ENCODE measurements at places on chromosomes 5 and 9. TPM values are rescaled to one million over a fixed set of nuclear protein-coding genes. Genes with fewer than 3 reads are reported as not detected.

Gene MAMDC2
- polyA plus RNA-seq = 9.1 TPM

GRCh38 chr5:179680780-179681401 is at the start of gene CBY3:
Gene CBY3 (minus strand): TSS chr5:179681034. CDS start chr5:179680918, 116 bp downstream.
- no peak for DNase-seq

DNA sequence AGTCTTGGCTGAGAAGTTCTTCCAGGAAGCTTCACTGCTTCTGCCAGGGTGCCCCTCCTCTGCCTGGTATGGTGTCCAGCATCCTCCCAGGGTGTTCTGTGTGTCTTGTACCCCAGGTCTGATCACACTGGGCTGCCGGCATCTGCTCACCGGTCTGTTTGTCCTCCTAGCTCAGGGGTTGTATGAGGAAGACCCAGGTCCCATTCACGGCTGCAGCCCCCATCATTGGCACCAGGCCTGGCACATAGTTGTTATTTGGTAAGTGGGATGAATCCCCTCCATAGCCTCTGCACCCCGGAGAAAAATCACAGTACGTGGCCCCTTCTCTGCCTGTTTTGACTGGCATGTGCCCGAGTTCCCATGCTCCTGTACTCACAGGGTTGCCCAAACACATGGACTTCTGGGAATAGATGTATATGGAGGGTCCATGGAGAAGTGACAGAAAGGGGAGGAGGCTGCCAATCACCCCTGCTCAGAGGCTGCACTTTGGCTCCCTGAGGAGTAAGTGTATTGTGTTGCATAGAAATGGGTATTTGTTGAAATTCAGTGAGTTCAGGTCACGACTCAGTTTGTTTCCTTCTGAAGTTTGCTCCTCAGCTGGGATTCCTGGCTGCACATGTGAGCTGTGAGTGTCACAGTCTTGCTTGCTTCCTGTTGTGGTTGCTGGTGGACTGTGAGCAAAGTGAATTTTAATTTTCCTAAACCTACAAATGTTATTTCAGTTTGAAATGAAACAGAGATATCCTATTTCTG is 96.2 kb downstream of the HSPA4 start:
- no peak for DNase-seq

DNA sequence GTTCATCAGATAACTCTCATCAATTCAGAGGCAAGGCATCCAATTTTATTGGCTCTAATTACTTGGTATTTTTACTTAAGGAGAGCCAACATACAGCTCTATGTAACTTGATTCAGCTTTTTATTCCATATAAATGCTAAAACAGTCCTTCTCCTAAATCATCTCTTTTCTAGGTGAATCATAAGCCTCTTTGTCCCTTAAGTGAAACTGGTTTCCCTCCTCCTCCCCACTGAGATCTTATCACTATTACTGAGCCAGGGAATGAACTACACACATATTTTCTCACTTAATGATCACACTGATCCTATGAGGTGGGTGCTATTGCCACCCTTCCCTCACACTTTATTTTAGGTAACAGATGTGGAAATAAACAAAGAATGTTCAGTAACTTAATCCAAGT is 1143.8 kb downstream of the MAT2B start:
- DNase-seq = no peak

DNA sequence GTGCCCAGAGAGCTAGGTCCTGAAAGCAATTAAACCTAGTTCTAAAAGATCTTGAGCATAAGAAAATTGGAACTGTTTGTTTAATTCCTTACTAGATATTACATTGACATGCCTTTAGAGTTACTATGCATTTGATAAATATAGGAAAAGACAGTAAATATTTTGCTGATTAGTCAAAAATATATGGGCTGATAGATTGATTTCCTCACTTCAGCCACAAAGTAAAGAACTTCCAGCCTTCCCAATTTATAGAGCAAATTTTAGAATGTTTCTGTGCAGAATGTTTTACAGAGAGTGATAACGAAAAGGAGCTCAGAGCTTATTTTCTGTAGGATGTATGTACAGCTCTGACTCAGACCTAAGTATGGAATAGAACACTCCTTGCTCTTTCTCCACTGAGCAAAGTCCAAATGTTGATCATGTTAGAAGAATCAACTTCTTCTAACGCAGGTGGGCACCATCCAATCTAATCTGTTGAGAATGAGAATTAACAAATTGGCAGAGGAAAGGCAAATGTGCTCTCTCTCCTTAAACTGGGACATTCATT is 72.9 kb upstream of the PAM start:
- DNase-seq = no peak

Gene SPINK7
- polyA plus RNA-seq = 1.1 TPM

- DNase-seq = no peak
These were observed 18.9 kb downstream of the IPPK start for GRCh38 chr9:92650839-92651621.

- no peak for DNase-seq
These were observed 175.1 kb upstream of the PITX1 start for GRCh38 chr5:135208903-135209721.

DNA sequence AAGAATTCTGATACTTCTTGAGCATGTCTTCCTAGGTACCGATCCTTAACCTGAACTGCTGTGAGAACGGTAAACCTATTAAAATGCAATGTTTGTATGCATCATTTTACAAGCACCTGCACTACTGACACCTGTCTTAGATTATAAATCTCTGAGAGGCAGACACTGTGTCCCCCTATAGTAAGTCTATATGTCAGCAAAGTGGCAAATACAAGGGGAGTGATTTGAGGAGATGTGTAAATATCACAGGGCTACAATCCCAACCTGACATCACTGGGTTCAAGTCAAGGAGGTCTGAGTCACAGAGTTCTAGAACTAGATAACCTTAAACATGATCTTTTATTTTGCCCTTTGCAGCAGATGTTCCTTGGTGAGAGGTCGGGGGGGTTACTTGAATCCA is 64.1 kb downstream of the ANKH start:
- no peak for DNase-seq

GRCh38 chr9:18182636-18183035 is 291.3 kb upstream of the ADAMTSL1 start:
- no peak for DNase-seq

Gene HRH2
- 3.6 TPM for polyA plus RNA-seq

DNA sequence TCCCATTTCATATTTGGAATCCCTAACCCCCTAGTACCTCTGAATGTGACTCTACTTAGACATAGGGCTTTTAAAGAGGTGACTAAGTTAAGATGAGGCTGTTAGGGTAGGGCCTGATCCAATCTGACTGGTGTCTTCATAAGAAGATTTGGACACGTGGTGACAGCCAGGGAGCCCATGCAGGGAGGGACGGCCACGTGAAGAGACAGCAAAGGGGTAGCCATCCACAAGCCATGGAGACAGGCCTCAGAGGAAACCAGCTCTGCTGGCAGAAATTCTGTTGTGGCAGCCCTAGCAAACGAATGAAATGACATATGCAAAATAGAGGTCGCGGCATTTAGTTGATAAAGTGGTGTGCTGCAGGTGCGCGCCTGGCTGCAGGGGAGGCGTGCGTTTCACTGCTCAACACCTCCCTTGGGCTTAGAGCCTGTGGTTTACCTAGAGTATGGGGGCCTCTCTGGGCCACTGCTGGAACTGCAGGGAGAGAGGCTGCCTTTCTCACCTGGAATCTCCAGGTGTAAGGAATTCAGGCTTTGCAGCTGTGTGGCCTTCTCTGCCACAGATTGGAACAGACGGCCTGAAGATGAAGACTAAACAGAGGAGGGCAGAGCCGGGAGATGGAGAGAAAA is 7.1 kb upstream of the AFAP1L1 start:
- no peak for DNase-seq

GRCh38 chr5:122584411-122585300 is 190.2 kb upstream of the SNX2 start:
- DNase-seq = no peak

DNA sequence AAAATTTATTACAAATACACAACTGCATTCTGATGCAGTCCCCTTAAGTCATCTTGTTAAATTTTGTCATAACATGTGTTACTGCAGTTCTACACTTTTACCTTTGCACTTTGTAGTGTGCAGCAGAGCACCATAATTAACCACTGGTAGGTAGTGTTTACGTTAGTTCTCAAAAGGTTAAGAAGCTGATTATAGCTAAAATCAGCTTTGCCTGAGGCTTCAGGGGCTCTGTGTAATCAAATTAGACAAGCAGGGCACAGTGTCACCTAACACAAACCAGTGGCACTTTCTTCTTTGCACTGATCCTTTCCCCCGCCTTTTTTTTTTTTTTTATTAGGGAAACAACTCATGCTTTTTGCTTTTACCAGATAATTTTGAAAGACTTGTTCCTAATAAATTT is 26.1 kb downstream of the POU5F2 start:
- no peak for DNase-seq

- DNase-seq = no peak
These were observed 1127.5 kb downstream of the TAF11L14 start for GRCh38 chr5:18761801-18762200.

Gene CATSPER3
- polyA plus RNA-seq = 1.8 TPM

DNA sequence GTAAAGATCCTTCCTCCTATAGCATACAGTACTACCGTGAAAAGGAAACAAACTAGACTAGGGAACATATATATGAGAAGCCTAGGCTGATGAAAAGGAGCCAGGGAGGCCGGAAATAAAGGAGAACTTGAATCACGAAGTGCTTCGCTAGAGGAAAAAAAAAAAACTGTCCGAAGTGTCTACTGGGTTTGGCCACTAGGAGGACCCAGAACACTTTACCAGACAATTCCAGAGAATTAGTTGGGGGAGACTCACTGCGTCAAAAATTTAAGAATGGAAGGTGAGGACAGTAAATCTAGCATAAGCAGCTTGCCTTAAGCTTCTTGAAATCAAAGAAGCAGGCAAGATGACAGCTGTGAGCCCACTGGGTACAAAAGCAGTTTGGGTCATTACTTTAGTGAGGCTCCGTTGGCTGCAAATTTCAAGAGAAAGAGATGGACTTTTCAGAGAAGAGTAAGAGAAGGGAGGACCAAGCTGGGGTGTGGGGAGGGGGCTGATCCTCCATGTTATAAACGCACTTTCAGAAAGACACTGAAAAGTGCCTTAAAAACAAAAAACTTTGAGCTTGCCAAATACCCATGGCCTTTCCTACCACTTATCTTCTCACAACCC is 47.4 kb downstream of the P4HA2 start:
- peak; percentile 5 for DNase-seq

- DNase-seq = no peak
These were observed 91.0 kb upstream of the ANKH start for GRCh38 chr5:14962604-14963003.

GRCh38 chr9:26054600-26055520 is 376.6 kb upstream of the TUSC1 start:
- no peak for DNase-seq

- DNase-seq = no peak
These were observed 40.3 kb downstream of the JAK2 start for GRCh38 chr9:5025416-5025815.

DNA sequence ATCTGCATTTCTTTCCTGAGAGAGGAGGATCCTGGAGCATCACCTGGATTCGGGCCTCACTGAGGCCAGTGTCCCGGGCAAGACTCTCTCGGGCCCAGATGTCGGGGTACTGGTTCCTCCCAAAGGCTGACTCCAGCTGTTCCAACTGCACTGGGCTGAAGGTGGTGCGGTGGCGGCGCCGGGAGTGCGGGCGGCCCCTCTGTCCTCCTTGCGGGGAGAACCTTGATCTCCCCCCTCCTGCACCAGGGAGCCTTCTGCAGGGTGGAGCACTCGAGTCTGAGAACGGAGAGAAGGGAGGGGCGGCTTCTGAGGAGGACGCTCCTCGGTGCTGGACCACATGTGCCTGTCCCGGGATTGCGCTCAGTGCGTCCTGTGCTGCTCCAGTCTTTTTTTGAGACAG is 2.0 kb downstream of the PROP1 start:
- no peak for DNase-seq

Gene DMRT3
- 1.8 TPM for polyA plus RNA-seq

DNA sequence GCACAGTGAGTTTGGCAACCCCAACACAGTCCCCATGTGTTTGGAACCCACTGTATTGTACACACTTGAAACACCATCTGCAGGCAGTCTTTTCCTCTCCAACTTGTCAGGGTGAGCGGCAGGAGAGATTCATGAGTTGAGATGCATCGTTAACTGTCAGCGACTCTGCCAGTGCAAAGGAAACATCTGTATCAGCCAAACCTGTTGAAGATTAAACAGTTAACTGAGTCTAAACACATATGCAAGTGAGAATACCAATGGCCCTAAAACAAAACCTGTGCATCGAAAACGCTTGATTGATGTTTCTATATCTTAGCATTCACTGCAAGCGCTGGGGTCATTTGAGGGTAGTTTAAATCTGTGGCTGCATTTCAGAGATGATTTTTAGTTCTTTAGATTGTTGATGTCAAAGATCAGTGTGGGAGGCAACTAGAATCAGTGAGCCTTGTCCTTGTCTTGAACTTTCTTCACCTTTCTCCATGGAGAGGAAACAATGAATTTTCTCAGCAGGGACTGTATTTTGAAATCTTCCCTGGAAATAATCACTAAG is 41.3 kb upstream of the PAM start:
- peak; percentile 37 for DNase-seq

- DNase-seq = no peak
These were observed 518 bp upstream of the FAM13B start for GRCh38 chr5:138033386-138033808.

DNA sequence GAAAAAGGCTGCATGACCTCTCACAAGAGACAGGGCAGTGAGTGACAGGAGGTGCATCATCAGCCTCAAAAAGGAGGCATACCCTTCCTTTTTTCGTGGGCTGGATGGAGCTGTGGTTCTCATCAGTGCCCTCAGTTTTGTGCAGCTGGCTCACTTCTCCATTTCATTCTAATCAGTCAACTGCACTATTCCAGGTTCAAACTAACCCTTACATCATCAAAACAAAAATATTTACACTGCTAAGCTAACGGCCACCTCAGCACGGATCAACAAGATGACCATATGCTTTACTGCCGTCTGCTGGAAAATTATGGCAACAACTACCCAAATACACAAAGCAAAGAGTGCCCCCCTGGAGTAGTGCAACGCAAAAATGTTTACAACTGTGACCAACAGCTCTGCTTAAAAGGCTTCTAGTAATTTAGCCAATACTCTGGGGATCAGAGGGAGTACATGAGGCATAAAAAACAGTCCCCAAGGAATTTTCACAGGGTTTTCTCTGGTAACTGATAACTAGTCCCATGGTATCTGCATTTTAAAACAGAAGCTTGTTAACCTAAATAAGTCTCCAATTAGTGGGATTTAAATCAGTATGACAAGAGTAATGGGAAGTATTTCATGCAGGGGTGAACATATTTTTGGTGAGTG is 10.8 kb downstream of the KCNV2 start:
- DNase-seq = peak; percentile 61

Gene REEP2
- 12.3 TPM for polyA plus RNA-seq

DNA sequence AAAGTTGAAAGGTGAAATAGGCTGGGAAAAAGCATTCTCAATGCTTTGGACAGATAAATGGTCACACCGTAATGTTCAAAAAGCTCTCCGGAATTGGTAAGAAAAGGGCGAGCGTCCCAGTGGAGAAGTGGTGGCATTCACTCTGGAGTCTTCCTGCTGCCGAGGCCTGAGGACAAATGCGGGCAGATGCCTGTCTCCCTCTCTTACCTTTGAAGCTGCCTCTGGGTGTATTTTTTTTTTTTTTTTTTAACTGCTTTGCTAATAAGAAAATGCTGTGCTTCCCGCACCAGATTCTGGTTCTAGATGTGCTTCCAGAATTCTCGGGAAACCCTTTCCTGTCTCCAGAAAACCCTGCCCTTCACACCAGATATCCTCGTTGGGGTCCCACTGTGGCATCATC is 24.4 kb upstream of the CTSL start:
- no peak for DNase-seq

Gene NIPAL4
- 0.81 TPM for polyA plus RNA-seq

- no peak for DNase-seq
These were observed 11.2 kb downstream of the FAM240B start for GRCh38 chr9:38708759-38709158.

- no peak for DNase-seq
These were observed 229.2 kb downstream of the MRPS30 start for GRCh38 chr5:45037927-45038326.

Gene SLC6A7
- not detected for polyA plus RNA-seq

All from left renal pelvis (tissue), 4 donors.